ENCODE measurements at places on chromosomes 3 and 15.

DNA sequence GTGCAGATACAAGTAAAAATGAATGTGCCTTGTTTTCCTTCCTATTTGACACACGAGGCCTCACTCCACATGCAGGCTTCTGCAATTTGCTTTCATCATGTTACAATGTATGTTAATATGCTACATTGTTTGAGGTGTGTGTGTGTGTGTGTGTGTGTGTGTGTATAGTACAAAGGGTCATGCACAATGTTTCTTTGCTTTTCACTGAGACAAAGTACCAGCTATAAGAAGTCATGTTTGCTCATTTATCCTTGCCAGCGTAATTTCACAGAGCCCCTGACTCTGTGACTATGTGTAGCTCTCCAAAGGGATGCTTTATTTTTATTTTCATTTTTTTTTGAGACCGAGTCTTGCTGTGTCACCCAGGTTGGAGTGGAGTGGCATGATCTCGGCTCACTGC lies 38.0 kb upstream of the NEDD4 start:
- no peak for DNase-seq

DNA sequence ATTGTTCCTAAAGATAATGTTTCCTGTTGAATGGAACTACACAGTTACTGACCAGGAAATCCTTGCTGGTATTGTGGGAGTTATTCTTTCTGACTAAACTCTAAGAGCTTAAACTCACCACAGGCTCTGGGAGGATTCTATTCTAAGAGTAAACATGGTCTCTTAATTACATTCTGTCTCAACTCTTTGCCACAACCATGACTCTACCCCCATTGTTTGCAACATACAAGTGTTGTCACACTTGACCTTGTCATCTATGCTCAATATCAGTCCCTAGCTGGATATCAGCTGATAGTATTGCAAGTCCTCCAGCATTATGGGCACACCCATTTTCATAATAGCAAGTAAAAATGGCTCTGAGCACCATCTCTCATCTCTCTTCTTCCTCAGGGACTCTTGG lies 29.6 kb upstream of the SECISBP2L start:
- no peak for DNase-seq

GRCh38 chr15:75661100-75661755 lies 13.5 kb downstream of the SNX33 start:
- no peak for DNase-seq

DNA sequence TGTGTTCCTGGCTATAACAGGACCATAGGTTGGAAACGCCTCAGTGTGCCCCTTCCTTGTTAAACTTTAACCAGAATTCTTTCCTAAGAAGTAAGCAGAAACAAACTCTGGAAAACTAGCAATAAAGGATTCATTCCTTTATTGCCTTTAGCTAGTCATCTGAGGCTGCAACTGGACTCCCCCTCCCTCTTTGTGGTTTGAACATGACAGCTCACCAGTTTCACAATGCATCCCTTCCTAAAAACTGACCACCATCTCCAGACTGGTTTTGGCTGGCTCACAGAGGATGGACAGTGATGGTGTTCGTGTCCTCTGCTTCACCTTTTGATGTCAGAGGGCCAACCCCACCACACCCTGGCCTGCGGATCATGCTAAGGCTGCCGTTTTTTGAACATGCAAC lies 27.9 kb upstream of the TGFBR2 start:
- DNase-seq: no peak

DNA sequence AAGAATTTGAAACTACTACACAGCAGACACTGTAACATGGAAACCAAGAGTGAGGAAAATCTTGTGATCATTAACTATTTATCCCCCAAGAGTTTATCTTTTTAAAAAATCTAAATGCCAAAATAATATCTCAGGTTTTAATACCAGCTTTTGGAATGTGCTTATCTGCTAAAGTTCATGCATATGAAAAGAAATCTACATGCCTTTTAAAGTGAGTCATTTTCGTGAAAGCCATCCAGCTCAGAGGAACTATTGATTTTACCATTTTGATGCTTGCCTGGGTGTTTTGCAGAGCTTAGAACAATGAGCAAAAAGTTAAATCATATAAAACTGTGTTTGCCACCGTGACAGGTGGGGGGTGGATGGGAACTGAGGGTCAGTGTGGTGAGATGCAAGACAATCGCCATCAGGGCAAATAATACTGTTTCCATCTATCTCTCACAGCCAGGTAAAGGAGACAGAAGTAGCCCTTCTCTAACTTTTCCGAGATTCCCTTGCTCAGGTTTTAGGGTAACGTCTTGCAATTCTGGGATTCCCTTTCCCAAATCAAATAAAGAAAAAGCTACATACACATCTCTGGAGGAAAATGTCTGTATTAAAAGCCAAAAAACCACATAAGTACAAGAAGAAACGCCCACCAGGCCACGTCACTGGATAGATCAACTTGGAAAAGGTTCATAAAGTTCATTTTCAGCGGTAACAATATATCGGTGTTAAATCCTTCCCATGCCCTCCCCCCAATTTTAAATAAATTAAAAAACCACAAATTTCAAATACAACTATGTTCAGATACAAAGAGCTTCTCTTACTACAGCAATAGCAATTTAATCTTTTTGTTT lies 2.0 kb downstream of the TMEM158 start:
- no peak for DNase-seq

DNA sequence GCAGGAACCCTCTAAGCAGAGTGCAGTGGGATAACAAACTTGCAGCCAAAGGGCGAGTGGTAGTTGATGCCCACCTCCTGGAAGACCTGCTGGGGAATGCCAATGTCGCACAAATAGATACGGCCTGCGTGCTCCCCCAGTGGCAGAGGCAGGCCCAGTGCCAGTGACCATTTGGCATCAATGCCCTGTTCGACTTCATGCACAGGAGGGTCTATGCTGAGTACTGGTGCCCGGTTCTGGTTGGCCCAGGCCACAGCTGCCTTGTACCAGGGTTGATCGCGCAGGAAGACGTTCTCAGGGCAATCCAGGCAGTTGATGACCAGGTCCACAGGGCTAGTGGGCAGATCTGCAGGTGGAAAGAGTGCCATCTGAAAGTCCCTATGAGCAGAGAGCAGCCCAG lies 17.0 kb downstream of the CLK3 start:
- DNase-seq: no peak

DNA sequence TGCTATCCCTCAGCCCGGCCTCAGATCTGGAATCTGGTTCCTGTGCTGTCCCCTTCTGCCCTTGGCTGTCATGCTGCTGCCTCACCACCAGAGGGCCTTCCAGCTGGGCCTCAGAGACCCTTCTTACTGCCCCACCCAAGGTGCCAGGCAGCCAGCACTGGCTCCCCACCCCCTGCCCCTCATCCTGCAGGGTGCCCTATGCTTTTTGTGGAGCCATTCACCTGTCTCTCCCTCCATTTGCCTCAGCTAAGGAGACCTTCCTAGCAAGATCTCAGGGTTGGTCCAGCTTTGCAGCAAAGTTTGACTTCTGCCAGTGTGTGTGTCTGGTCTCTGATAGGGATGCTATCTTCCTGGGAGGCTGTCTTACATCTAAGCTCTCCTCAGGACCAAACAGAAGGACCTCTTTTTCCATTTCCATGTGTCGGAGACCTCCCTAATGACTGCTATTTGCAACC lies 1.9 kb upstream of the VWA5B2 start:
- no peak for DNase-seq

GRCh38 chr3:156311930-156312329 lies 191.6 kb downstream of the KCNAB1 start:
- no peak for DNase-seq

GRCh38 chr15:58582160-58582559 lies 150.4 kb downstream of the LIPC start:
- no peak for DNase-seq

DNA sequence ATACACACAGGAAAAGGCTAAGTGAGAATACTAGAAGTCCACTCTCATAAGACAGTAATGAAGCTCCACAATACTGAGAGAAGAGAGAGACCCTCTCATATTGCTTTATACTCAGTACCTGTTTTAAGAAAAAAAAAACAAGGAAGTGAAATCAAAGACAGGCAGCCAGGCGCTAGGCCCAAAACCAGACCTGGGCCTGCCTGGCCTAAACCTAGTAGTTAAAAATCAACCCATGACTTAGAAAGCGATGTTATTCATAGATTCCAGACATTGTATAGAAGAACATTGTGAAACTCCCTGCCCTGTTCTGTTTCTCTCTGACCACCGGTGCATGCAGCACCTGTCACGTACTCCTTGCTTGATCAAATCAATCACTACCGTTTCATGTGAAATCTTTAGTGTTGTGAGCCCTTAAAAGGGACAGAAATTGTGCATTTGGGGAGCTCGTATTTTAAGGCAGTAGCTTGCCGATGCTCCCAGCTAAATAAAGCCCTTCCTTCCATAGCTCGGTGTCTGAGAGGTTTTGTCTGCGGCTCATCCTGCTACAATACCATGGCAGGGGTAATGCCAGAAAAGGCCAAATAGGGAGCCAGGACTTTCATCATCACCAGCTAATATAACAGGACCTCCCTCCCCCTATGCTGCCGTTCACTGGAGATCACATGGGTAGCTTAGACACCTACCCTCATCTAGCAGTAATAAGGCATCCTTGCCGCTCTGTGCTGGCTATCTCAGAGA lies 1294.1 kb downstream of the NSUN3 start:
- no peak for DNase-seq

- DNase-seq: no peak
Measured at GRCh38 chr3:143998266-143998665, 26.6 kb downstream of the DIPK2A start.

- peak; percentile 6 for DNase-seq
Measured at GRCh38 chr3:50078622-50079021, 10.1 kb upstream of the RBM5 start.

GRCh38 chr3:49131576-49131975 lies 1.3 kb downstream of the LAMB2 start:
- DNase-seq: no peak

GRCh38 chr3:150216866-150217600 lies 191.1 kb upstream of the TSC22D2 start:
- DNase-seq: no peak

DNA sequence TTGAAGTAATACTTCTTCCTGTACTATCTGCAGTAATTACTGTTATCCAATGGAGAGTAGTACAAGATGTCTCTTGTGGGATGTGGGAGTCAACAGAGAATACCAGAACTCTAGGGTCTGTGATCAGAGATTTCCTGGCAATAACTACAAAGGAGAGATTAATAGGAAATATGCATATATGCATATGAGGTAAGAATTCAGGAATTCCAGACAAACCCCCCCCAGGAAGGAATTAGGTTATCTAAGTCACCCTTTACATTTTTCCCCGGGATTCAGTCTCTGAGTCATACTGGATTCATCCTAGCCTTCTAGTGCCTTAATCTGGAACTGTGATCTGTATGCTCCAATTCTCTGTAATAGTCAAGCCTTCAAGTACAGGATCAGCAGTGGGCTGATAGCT lies 49.4 kb downstream of the GTF2E1 start:
- no peak for DNase-seq

GRCh38 chr15:73295630-73296286 lies 73.0 kb downstream of the HCN4 start:
- no peak for DNase-seq
